Globus pallidus (tissue), 1 donor: ENCODE measurements at places on chromosomes 13 and 19.

GRCh38 chr13:24748061-24748400 lies 15.9 kb upstream of the RNF17 start:
- DNase-seq = no peak

DNA sequence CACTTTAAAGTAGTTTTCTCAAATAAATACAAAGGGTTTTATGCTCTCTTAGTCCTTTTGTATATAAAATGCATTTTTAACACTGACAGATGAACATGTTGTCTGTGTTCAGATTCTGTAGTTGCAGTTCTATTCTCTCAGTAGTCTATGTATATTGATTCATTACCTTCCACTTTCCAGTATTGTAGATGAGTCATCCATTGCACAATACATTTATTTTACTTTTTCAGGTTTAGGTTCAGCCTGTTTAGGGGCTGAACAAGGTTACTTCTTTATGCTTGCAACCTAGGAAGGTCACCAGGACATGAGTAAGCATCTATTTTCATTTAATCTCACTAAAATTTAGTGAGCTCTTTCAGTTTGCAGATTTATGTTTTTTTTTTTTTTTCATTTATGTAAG lies 173.6 kb downstream of the NALCN start:
- DNase-seq = no peak

DNA sequence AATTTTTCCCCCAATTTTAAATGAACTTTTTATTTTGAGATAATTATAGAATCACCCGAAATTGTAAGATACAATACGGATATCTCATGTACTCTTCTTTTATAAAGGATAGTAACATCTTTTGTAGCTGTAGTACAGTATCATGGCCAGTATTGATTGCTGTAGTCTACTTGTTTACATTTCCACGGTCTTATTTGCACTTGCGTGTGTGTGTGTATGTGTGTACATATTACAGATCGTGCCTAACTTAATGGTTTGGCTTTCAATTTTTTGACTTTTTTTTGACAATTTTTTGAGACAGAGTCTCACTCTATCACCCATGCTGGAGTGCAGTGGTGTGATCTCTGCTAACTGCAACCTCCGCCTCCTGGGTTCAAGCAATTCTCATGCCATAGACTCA lies 6.7 kb downstream of the PAN3 start:
- no peak for DNase-seq

DNA sequence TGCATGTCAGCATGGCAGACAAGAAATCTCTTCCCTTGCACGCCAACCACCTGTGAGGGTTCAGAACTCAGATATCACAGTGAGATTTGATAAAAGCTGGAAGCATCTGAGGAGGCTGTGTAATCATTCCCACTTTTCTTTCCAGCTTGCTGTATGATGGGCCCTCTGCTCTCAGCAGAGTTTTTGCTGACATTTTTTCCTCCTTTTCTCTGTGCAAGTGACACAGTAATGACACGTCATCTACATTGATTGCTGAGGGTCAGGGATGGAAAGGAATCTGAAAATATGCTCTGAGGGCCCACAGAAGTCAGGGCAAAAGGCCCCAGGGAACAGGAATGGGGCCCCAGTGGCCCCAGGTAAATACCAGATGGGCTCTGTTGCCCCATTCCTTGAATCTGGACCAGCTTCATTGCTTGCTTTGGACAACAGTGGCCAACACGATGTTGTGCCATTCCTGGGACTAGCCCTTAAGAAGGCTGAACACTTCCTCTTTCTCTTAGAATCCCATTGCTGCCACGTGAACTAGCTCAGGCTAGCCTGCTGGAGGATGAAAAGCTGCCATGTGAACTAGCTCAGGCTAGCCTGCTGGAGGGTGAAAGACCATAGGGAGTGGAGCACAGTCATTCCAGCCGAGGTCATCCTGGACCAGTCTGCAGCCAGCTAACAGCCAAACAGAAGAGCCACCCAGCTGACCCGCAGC lies 68.2 kb downstream of the CACNA1A start:
- peak; percentile 26 for DNase-seq

DNA sequence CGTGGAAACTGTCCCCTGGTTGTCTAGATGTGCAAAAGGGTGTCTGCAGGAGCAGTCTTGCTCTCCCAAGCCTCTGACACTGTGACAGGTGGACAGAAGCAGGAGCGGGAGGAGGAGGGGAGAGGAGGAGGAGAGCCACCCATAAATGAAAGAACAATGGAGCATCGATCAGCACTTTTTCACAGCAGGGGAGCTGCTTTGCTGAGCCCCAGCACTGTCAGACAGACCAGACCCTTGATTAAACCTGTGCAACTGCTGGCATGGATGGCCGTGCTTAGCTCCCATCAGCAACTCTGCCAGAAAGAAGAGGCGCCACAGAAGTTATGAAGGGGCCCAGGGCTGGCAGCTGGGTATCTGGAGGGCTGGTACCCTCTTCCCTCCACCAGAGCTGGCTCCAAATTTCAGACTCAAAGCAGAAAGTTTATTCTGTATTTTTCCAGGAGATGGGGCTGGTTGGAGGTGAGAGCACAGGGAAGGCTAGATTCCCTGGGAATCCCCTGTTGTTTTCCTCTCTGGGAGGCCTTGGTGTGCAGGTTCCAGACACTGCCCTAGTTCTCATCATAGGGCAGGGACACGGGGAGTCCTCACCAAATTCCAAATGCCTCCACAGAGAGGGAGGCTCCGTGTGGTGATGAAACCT lies 1192.2 kb downstream of the UQCRFS1 start:
- no peak for DNase-seq

DNA sequence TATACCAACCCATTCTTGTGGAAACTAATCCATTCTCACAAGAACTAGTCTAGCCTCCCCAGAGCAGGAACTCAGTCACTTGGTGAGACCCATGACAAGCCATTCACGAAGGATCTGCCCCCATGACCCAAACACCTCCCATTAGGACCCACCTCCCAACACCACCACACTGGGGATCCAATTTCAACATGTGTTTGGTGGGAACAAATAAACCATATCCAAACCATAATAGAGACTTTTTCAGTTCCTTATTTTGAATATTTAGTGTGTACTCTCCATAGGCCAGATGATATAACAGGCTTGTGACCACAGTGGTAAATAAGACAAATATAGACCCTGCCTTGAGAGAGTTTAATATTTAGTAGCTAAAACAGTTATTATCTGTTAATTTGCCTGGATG lies 227.5 kb upstream of the SERP2 start:
- DNase-seq = no peak

- DNase-seq = no peak
Measured at GRCh38 chr19:43468354-43469159, 3.1 kb upstream of the LYPD3 start.

DNA sequence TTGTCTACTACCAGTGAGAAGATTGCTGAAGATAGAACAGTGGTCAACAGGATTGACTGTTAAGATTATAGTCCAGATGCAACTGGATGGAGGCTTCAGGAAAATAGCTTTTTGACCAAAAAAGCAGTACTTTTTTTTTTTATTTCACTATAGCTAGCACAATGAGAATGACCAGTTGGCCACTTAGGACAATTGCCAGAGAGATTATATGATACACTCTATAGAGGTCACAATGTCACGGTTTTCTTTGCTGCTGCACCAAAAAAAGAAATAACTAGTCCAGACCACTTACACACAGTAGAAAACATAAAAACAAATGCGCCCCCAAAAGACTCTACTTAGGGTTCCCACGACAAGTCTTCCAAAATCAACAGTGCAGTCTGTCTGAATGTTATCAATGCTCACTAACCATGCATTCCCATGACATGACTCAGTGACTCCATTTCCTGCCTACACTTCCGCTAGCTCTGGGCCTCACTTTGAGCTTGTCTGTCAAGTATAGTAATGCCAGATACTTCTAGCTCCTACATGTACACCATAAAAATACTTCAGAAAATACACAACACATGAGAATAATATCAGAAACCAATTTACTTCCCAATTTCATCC lies 209.1 kb upstream of the STARD13 start:
- no peak for DNase-seq

- DNase-seq = peak; percentile 19
Measured at GRCh38 chr13:112690283-112690929, 568 bp downstream of the ATP11A start.

DNA sequence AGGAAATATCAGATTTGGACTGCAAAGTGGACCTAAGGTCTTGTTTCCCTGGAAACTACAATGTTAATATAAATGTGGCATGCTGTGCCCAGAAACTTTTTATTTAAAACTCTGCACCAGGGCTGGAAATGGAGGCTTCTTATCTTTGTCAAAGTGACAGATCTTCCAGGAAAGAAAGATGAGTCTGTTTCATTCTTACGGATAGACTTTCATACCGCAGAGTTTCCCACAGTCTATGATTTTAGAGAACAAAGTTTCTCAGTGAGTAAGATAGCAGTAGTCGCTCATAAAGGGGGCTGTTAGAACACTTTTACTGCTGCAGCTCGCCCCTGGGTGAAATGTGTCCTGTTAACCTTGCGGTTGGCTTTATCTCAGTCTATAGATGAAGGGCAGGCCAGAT lies 6.7 kb downstream of the CLEC11A start:
- DNase-seq = no peak

DNA sequence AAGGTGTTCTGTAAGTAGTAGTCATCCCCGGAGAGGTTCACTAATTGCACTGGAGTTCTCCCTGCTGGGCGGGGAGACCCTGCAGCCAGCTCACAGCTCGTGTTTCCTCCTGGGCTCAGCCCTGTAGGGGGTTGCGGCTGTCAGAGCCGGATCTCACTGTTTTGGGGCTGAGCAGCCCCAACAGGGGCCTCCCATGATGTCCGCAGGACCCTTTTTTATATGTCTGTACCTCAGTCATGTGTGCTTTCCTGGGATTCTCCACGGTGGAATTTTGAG lies 130.2 kb upstream of the MCF2L start:
- no peak for DNase-seq

- no peak for DNase-seq
Measured at GRCh38 chr19:32104850-32105235, 240.6 kb upstream of the ZNF507 start.

DNA sequence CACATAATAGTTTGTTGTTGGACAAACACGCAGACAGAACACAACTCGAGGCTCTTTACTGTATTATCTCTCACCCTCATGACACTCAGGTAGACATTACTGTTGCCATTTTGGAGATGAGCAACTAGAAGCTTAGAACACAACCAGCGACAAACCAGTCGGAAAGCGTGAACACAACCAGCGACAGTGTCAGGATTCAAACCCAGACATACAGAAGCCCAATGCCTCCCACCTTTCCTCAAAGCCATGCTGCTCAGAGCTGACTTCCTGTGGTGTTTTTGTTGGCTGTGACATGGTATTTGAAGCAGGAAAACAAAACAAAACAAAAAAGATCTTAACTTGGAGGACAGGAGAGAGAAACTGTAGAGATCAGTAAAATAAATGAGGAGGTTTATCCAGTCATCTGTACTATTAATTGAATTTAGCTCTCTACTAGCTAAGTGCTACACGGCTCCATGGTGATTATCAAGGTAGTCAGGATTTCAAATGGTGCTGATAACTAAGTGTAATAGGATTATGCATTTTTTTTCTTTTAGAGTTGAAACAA lies 92.1 kb downstream of the STARD13 start:
- no peak for DNase-seq

GRCh38 chr19:44623080-44623479 lies 9.7 kb downstream of the IGSF23 start:
- no peak for DNase-seq

- DNase-seq = no peak
Measured at GRCh38 chr13:93307136-93307535, 80.5 kb downstream of the GPC6 start.

GRCh38 chr19:14072535-14073260 lies at the start of gene MISP3:
Gene MISP3 (plus strand): TSS chr19:14072786. CDS start chr19:14073310, 524 bp downstream.
- DNase-seq = no peak

DNA sequence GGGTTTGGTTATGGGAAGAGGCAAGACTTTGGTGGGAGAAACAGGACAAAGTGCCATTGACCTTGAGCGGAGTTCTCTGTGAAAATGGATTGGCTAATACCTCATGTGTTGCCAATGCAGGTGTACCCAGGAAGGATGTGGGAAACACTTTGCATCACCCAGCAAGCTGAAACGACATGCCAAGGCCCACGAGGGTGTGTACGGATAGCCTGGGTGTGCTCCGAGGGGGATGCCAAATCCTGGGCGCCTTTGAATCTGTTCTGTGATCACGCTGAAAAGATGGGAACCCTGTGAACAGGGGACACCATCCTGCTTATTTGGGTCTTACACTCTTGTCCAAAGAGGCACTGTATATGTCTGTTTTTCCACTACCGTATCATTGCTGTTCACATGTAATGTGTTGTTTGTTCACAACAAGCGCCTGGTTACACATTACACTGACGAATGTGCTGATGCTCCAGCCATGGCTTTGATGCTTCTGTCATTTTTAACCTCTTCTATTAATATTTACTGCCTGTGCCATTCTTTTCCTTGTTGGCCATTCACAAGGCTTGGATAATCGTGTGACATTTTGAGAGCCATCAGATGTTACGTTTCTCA lies 8.3 kb downstream of the GTF3A start:
- DNase-seq = no peak

- DNase-seq = no peak
Measured at GRCh38 chr13:22926748-22927400, 253.9 kb upstream of the SGCG start.

DNA sequence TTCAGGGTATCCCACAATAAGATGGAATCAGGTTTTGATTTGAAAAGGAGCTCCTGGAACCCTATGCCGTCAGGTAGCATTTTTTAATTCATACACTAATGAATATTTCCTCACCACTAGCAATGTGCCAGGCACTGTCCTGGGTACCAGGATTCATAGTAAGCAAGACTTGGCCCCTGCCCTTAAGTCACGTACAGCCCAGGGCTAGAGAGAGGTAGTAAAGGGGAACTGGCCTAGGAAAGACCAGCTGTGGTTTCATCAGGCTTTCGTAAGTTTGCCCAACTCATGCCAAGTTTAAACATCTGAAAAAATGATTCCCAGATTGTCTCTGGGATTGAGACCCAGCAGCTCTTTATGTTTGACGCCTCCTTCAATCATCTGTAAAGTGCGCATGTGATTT lies 45.9 kb upstream of the AMER2 start:
- DNase-seq = no peak

- DNase-seq = peak; percentile 27
Measured at GRCh38 chr19:42532891-42533290, 4.6 kb upstream of the CEACAM1 start.

- peak; percentile 38 for DNase-seq
Measured at GRCh38 chr13:60654415-60654814, 257.4 kb downstream of the TDRD3 start.

DNA sequence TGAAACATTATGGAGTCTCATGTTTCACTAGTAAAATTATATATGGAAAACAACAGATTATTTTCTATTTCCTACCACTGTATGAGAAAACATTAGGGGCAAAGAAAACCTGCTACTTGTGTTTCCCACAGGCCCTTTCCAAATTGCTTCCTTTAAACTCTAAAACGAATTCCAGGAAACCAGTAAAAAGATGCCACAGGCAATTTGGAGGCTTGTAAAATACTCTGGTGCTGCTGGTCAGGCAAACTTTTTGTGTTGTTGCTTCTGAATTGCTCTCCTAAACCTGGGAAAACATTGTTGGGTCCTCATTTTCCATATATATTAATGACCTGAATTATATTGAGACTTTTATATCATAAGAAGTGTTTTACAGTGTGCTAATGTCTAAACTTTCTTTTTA lies 141.5 kb downstream of the TDRD3 start:
- no peak for DNase-seq
